ENCODE measurements at places on chromosomes 16 and 17.

GRCh38 chr17:82599674-82600661 is 48.3 kb downstream of the WDR45B start:
- no peak for DNase-seq

- no peak for DNase-seq
Observed at GRCh38 chr17:57531648-57532504, 213.2 kb downstream of the CCDC182 start.

DNA sequence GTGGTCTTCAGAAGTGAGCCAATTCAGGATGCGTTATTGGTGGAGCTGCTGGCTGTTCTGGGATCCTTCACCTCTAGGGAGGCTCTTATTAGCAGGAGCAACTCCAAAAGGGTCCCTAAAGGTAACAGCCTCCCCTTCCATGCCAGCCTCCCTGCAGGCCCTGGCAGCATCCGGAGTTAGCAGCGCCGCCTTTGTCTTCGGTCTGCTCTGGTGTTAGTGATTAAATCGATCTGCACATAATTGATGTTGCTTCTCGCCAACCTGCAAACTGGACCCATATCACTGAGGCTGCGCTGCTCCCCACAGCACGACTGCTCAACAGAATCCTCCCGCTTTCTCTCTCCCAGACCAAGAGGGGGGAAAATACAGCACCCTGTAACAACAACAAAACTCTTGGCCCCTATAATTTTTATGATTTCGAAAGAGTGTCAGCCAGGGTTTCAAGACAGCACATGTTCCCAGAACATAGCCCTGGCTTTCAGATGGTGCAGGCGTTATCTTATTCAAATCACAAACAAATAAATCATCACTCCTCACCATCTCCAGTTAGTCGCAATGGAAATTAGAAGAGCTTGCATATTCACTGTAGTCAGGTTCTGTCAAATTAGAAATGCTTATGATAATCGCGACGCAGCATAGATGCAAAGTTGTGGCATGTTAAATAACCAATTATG is 76.0 kb downstream of the IRX3 start:
- DNase-seq, result no peak

DNA sequence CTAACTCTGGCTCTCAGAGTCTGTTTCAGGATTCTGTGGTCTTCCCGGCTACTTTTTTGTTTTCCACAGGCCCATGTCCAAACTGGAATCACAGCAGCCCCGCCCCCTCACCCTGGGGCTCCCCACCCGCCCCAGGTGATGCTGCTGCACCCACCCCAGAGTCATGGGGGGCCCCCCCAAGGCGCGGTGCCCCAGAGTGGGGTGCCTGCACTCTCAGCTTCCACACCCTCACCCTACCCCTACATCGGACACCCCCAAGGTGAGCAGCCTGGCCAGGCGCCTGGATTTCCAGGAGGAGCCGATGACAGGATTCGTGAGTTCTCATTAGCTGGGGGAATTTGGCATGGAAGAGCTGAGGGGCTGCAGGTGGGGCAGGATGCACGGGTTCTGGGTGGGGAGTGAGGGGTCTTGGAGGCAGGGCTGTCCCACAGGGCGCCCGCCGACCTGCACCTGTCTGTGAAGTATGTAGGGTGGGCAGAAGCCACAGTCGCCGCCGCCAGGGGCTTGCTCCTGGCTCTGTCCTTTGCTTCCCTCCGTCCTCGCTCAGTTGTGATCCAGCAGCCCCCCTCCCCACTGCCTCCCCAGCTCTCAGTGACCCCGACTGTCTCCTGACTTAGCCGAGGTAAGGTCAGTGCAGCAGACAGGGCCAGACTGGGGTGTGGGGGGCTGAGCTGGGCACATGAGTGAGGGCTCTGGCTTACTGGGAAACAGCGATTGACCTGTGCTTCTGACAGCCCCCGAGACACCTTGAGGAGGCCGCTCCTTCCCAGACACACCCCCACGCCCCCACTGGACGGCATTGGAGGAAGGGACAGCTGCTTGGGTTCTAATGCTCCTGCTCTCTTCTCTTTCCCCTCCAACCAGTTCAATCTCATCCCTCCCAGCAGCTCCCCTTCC is 10.0 kb downstream of the TUFM start:
- no peak for DNase-seq

- DNase-seq, result no peak
Observed at GRCh38 chr17:6327007-6327406, 107.9 kb downstream of the AIPL1 start.

DNA sequence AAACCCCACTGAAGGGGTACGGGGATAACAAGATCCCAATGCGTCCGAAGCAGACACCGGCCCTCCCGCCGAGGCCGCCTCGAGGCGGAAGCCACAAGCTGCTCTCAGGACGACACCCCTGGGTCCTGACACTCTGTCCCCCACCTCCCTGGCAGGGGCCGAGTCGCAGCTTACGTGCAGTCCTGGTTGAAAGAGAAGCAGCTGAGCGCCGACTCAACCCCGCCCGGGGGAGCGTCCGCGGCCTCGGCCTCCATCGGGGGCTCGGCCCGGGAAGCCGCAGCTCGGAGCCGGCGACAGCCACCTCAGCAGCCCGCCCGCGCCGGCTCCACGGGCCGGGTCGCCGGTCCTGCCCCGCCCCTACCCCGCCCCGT is at the start of gene WIPI1:
TSS of gene WIPI1 (minus strand) at position 329 of the 371 bp plus-strand sequence. CDS start at position 254, 75 bp downstream.
- no peak for DNase-seq

DNA sequence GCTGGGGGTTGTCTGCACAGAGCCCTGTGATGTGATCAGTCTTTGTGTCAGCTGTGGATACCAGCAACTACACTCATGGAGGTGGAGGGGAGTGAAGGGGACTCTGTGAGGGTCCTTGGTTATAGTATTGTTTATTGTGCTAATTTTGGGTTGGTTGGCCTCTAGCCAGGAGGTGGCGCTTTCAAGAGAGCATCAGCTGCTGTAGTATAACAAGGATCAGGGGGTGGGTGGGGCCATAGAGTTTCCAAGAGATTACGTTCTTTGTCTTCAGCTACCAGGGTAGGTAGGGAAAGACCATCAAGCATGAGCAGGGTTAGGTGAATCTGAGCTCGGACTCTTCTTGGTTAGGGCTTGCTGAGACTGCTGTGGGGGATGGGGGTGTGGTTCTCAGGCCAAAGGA is 97.1 kb upstream of the HS3ST3A1 start:
- no peak for DNase-seq
